Activated CD8-positive, alpha-beta memory T cell treated with anti-CD3 and anti-CD28 coated beads for 4 hours (primary cell): ENCODE measurements at places on chromosomes 12 and 14.

- no peak for DNase-seq
Observed at GRCh38 chr14:93343797-93344196, 3.2 kb upstream of the COX8C start.

GRCh38 chr12:109900752-109901580, 892 bp downstream of the TCHP start:
- DNase-seq = no peak

DNA sequence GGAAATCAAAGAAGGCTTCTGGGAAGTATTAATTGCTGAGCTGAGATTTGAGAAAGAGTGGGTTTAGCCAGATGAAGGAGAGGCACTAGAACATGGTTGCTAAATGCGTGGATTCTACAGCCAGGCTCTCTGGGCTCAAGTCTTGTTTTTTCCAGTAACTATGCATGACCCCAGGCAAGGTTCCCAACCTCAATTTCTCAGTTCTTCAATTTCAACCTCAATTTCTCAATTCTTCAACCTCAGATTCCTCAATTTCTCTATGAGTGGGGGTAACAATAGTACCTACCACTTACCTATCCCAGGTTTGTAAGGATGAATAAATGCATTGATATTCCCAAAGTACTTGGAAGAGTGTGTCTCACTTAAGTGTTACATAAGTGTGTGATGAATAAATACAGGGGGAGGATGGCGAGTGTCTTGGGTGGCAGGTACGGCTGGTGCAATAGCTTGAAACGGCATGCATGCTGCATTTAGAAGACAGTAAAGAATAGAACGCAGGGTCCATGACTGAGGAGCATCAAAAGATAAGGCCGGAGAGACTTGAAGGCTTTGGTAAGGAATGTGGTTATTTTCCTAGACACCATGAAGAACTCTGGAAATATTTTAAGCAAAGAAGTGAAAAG, 149.1 kb upstream of the ATP2B1 start:
- DNase-seq = no peak

GRCh38 chr12:22935501-22935900, 310.5 kb downstream of the ETNK1 start:
- no peak for DNase-seq

- DNase-seq = no peak
Observed at GRCh38 chr12:109738209-109738608, 24.6 kb downstream of the FAM222A start.

DNA sequence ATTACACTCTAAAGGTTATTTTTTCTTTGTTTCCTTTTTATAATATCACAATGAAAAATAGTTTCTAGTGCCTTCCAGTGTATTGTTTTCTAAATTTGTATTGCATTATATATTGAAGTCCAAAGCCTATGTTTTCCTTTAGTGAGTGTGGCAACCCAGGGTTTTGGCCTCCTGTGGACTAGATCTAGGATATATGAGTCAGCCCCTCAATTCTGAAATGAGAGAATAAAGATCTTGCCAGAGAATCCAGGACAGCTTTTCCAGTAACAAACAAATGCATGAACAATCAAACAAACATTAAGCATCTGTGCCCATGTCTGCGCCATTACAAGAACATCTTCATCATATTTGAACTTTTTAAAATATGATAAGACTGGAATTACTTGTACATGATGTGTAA, 70.7 kb upstream of the SSTR1 start:
- DNase-seq = no peak

DNA sequence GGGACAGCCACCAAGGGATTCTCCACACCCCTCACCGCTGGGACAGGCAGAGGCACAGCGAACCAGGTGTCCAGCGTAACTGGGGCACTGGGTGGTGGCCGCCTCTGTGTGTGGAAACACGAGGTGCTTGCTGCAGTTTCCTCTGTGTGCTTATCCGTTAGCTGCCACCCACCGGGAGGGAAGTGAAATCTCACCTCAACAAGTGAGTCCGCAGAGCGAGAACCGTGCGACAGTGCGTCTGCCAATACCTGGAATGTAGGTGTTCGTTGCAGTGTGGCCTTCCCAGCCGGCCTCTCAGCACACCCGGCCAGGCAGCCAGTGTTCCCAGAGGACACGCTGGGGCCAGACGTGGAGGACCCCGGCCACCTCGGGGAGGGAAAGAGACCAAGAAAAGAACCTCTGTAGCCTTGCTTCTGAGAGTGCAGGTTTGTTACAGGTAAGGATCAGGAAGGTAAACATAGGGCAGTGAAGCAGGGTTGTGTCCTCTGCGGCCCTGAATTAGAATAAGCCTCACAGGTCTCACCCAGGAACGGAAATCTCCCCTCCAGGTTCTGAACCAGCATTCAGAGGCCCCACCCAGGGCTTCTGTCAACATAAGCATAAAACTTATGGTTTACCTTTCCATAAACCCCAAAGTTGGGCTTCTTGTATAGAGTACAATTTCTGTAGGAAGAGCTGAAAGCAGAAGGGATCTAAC, 1.5 kb downstream of the BCL2L14 start:
- no peak for DNase-seq

DNA sequence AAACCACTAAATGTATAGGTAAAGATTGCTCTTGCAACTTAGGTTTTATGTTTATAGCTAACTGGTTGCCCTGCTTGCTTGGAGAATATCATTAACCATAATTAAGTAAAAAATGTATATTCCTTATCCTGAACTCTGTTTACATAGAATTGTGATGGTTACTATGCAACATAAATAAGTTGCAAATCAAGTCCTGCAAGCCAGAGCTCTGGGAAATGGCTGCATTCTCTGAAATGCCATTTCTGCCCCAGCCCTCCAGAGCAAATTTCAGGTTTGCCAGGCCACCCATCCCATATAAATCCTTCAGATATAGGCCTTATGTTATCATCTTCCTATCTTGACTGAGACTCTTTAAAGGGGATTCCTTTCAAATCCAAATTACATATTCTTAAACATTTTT, 118.4 kb upstream of the MYF6 start:
- DNase-seq = no peak

DNA sequence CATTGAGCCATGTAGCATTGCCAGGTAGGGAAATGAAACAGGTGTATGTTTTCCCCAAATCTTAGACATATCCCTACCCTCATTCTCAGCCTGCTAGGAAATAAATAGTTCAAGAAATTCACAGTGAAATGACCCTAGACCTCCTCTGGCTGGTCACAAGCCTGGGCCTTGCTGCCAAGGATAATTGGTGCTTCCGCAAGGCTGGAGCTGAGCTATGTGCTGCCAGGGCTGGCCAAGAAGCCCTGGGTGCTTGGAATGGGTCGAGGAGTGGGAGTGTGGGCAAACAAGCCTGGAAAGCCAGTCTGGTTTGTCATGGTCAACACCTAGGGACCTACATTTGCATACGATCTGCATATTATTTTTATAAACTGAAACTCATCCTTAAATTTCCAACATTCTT, 31.3 kb upstream of the SLC10A1 start:
- DNase-seq = no peak

- DNase-seq = no peak
Observed at GRCh38 chr14:90407230-90407629, 10.4 kb downstream of the CALM1 start.

DNA sequence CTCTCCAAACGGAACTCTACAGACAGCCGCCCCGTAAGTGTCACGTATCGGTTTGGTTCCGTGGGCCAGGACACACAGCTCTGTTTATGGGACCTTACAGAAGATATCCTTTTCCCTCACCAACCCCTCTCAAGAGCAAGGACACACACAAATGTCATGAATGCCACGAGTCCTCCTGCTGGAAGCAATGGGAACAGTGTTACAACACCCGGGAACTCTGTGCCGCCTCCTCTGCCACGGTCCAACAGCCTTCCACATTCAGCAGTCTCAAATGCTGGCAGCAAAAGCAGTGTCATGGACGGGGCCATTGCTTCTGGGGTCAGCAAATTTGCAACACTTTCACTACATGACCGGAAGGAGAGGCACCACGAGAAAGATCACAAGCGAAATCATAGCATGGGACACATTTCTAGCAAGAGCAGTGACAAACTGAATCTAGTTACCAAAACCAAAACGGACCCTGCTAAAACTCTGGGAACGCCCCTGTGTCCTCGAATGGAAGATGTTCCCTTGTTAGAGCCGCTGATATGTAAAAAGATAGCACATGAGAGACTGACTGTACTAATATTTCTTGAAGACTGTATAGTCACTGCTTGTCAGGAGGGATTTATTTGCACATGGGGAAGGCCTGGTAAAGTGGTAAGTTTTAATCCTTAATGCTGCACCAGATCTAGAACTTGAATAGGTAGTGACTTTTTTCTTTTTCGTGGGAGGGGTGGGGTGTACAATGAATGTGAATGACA, 69.7 kb downstream of the WDR20 start:
- no peak for DNase-seq

- DNase-seq = no peak
Observed at GRCh38 chr12:128015276-128015675, 251.7 kb upstream of the TMEM132C start.

DNA sequence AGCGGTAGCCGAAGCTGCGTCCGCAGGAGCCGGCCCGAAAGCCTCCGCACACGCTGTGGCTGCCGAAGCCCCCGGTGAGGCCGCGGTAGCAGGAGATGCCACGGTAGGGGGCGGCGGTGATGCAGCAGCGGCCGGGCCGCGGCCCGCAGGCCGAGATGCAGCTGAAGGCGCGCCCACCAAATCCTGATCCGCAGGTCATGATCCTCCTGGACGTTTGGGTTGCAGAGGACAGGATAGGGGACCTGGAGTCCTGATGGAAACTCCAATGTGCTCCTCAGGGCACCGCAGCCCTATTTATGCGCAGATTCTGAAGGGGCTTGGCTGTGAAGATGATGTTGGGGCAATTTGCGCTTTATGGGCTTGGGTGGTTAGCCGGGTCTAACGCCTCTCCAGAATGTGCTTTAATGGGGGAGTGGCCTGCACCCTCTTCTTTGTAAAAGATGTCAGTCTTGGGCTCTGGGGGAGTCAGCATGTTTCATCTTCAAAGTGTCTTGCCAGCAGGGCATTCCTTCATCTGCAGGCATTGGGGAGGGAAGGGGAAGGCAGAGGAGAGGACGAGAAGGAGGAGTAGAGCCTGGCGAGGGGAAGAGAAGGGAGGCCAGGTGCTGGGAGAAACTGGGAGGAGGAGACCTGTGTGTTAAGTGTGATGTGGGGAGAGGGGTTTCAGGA, at the start of gene KRT81:
KRT81 (minus strand) TSS at position 268 of the 669 bp plus-strand sequence; CDS start at position 199, 69 bp downstream.
- DNase-seq = no peak

DNA sequence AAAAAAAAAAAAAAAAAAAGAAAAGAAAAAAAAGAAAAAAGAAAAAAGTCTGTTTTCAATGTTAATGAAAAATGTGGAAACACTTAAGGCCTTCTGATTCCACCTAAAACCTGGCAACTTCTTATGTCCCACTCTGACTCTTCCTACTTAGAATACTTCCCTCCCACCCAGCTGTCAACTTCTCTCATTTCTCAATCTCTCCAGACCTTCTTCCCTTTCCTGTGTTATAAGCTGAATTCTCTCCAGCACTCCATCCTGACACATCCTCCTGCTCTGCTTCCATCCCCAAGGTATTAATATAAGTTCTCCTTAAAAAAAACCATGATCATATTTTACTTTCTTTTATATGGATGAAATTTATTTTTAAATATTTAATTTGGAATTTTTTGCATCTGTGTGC, 20.3 kb upstream of the TMTC1 start:
- DNase-seq = no peak

- DNase-seq = no peak
Observed at GRCh38 chr12:119710965-119711551, 43.1 kb downstream of the PRKAB1 start.

- DNase-seq = no peak
Observed at GRCh38 chr12:51798501-51798900, 50.0 kb downstream of the FIGNL2 start.

DNA sequence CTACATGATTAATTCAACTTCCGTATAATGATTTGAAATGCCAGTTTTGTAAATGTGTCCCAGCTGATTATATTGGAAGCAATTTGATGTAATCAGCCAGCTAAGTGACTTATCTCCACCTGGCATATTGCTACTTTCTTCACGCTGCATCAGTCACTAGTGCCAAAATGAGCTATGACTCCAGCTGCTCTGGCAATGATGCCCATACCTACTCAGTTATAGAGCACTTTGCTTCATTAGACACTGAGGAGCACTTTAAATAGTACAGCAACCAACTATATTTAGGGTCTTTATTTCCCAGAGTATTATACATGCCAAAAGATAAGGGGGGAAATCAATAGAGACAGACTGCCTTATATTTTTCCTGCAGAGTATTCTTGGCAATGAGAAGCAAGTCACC, 67.9 kb upstream of the LIN7A start:
- no peak for DNase-seq

DNA sequence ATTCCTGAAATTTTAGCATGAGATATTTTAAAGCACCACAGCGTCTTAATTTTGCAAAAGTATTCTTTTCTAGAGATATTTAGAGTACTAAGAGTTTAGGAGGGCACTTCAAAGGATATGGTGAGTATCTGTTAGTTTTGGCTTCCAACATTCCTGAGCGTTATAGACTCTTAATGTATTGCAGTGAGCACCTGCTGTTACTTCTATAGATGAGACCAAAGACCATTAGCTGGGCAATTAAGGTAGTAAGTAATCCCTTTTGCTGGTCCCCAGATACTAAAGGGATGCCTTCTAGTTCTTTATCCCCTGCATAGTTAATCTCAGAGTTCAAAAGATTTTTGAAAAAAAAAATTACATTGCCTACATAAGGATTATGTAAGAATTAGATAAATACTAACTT, 975.6 kb downstream of the GALC start:
- no peak for DNase-seq

DNA sequence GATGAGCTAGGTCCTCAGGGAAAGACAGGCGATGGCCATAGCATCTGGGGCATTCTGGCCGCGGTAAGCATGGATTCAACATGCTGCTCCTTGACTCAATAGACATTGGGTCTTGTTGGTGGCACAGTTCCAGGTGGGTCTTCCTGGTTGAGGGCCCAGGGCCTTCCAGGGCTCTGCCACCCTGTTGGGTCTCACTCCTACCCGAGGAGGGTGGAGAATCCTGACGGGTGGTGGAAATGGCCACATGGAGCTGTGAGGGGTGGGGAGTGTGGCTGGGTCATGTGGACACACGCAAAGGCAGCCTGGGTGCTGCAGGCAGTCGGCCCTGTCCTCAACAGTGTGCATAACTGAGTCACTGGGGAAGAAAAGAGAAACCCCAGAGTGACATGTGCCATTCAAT, 148.1 kb downstream of the KIF26A start:
- DNase-seq = no peak

GRCh38 chr14:69985463-69985862, 106.2 kb downstream of the SMOC1 start:
- DNase-seq = no peak

- no peak for DNase-seq
Observed at GRCh38 chr12:58106195-58106594, 164.8 kb downstream of the ATP23 start.

- no peak for DNase-seq
Observed at GRCh38 chr14:82313889-82314288, 780.2 kb upstream of the SEL1L start.
